Sciatic nerve (tissue), 2 donors: ENCODE measurements at places on chromosomes 1 and 21.

DNA sequence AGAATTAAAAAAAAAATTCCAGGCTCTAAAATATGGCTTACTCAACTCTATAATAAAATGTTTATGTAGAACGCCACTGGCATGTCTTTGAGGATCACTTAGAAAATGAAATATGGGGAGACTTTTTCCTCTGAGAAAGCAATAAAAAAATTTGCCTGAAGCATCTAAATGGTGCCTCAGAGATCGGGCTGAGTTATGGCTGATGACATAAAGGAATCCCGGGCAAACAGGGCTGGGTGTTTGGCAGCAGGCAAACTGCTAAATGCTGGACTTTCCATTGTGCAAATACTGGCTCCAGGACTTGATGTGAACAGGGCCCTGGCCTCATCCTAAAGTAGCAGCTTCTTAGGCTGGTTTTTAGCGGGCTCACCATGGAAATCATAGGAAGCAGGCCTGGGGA lies 44.5 kb upstream of the C1orf87 start:
- no peak for DNase-seq

DNA sequence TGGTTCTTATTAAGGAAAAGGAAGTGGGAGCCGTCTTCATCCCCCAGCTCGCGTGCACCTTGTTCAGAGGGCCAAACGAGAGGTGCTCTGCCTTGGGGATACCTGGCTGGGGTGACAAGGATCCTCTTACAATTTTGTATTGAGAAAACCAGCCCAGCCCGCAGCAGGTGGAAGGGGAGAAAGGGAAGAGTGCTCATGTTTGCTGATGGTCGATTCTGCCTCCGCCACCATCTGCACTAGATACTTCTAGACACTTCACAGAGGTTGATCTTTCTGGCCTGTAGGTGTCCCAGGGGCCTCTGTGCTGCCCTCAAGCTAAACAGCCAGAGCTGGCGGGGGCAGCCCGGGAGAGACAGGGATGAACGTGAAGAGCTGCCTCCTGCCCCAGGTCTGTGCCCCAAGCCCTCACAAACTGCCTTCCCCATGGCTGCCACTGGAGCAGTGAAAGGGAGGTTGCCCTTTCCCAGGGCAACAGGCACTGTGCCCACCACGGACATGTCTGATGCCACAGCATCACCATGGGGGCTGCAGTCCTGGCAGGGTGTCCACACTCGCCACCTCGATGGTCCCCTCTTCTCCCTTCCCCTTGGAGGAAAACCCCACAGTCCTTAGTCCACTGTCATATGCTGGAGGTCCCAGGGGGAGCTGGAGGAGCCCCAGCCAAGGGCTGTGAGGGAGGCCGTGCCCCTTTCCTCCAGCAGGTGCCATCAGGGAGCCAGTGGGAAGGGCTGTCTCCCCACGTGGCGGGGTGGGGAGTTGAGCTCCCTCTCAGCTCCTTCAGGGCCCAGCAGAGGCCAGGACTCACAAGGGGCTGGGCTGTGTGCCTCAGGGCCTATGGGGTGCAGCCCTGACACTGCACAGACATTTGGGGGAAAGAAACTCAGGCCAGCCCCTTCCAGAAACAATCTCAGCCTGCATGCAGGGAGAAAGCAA lies 8.1 kb downstream of the ADPRS start:
- DNase-seq: no peak

DNA sequence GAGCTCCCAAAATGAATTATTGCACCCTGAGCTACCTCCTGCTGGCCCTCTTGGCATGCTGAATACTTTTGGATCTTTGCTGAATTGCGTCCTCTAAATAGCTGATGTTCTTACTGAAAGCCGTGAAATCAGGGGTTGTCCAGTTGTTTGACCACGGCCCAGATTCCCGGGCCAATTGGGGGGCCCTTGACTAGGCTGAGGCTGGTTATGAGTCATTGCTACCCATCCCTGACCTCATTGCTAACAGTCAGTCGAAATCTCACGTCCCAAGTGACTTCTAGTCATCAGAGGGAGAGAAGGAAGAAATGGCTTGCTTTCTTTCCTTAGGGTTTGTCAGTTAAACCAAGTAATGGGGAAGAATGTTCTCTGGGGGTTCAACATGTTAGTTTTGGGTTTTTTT lies 37.4 kb downstream of the SMYD2 start:
- no peak for DNase-seq

DNA sequence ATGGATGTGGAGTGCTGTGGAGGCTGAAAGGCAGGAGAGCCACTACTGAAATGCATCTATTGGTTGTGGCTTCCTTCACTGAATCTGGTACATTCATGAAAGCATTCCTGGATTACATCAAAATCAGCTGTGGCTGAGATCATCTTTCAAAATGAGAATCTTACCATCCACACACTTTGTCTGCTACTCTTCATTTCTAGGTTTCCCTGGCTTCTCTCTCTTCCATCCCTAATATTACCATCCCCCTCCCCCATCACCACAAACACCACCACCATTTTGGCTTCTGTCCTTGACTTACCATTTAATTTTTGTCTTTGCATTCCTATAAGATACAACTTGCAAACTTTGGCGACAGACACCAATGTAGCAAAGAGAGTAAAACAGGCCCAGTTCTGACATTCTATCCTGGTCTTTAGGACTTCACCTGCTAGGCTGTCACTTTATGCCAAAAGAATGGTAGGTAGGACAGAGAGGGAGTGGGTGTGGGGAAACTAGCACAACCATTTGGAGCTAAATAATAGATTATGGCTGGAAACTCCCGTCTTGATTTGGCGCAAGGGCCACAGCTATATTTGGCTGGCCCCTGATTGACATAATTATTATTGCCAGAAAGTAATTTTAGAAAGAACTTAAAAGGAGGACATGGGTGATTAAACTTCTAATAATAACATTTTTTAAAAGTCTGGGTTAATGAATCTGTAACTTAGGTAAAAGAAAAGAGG lies 15.1 kb upstream of the DUSP10 start:
- DNase-seq: no peak

GRCh38 chr1:44625348-44625747 lies 48.9 kb downstream of the TMEM53 start:
- no peak for DNase-seq

GRCh38 chr1:112698366-112699310 lies 8.3 kb downstream of the RHOC start:
- DNase-seq: peak; percentile 70

- no peak for DNase-seq
Measured at GRCh38 chr1:44405798-44406736, 1.0 kb downstream of the RNF220 start.

GRCh38 chr1:106746448-106747085 lies 309.9 kb upstream of the PRMT6 start:
- no peak for DNase-seq

GRCh38 chr1:190688096-190688495 lies 210.4 kb upstream of the BRINP3 start:
- DNase-seq: no peak

DNA sequence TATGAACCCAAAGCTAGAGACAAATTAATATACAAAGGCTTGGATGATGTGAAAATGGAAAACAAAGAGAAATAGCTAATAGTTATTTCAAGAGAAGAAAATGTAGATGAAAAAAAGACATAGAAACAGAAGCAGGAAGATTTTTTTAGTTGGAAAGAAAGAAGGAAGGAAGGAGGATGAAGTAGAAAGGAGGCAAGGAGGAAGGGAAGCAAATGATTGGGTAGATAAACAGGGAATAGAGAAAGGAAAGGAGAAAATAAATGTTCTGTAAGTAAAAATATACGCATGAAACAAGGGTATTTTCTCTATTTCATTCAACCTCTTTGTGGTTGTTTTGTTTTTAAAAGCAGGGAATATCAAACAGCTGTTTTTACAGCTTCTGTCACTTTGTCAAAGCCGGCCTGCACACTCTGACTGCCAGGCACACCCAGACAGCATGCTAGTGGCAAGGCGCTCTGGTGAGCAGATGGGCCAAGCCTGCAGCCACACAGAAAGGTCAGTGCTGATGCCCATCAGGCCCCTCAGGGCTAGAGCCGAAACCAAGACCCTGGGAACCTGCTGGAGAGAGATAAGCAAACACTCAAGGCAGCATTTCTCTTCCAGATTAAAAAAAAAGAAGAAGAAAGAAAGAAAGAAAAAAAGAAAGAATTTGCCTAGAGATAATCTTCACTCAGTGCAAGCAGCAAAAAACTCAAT lies 72.9 kb upstream of the CTTNBP2NL start:
- DNase-seq: no peak

- no peak for DNase-seq
Measured at GRCh38 chr1:220908757-220909156, 29.5 kb downstream of the HLX start.

- peak; percentile 28 for DNase-seq
Measured at GRCh38 chr1:206729507-206729906, 41.1 kb upstream of the IL19 start.

DNA sequence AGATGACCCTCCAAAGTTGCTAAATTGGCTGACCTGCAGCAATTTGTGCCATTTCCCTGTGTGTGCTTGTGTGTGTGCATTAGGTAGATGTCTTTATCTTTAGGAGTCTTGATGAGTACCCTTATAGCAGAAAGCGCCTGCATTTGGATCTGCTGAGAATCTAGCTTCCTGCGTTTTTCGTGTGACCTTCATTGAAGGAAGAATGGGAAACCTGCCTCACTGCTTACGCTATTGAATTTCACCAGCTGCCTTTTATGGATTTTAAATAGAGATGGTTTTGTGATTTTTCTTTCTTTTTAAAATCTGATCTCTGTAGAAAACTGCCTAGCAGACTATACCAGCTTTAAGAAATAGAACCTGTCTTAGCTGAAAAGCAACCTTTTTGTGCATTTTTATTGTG lies 124.5 kb downstream of the CACHD1 start:
- DNase-seq: no peak

DNA sequence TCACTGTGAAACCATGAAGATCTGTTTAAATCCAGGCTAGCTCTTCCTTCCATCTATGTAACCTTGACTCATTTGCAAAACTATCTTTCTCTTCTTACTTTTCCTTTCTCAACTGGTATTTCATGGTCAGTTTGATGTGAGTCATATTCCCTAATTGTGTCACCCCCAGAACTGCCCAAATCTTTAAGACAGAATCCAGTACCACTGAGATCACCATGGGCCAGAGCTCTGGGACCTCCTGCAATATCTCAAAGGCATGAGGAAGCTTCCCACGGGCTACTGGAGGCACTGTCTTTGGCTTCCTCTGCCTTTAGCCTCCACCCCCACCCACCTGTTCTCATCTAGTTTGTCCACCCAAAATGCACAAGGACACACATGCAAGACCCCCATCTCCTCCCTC lies 274.4 kb upstream of the FMN2 start:
- no peak for DNase-seq

- DNase-seq: no peak
Measured at GRCh38 chr1:231663211-231663792, 36.7 kb downstream of the DISC1 start.

DNA sequence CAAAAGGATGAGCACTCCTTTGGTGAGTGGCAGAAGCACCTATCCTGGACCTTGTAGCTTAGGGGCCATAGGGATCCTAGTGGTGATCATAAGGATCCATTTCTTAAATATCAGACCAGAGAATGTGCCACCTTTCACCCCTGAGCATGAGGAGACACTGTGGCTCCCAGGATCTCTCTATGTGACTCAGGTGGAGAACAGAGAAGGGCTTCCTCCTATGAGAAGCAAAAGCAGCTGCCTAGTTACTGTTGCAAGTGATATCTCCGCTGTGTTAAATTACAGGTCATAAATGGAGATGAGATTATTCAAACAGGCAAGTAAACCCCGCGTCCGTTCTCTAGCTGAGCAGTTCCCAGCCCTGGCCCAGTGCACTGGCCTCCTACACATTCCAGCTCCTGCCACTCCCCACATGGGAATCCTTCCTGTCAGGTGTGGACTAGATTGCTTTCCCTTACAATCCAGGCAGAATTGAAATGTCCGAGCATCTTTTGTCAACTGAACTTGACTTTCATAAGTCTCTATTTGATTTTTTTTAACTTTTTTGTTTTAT lies 26.3 kb downstream of the CLEC20A start:
- no peak for DNase-seq

- no peak for DNase-seq
Measured at GRCh38 chr1:232393010-232393409, 236.9 kb downstream of the SIPA1L2 start.

DNA sequence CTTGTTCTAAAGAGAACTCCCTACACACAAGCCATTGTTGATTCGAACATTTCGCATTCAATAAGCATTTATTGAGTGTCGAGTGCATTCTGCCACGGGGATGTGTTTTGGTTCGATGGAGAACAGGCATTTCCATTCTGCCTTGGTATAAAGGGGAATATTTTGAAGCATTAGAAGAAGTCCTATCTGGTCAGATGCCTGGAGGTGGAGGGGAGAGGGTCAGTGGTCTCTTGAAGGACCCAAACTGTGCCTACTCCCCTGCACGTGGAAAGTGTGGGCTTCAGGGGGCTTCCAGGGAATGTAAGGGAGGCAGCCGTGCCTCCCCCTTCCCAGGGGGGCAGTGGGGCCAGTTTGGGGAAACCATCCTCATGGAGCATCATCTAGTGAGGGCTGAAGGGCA lies 8.3 kb downstream of the AJAP1 start:
- no peak for DNase-seq

DNA sequence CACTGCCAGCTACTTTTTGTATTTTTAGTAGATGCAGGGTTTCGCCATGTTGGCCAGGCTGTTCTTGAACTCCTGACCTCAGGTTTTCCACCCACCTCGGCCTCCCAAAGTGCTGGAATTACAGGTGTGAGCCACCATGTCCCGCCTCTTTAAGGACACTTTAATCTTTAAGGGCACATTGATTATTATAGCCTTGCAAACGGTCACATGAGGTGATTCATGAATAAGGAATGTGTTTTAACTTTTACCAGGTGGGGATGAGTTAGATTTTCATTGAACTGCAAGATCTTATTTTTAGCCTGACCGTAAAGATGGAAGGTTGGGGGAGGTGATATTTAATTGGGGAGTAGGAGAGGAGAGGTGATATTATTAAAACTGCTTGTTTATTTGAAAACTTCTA lies 61.9 kb downstream of the TBCE start:
- no peak for DNase-seq

DNA sequence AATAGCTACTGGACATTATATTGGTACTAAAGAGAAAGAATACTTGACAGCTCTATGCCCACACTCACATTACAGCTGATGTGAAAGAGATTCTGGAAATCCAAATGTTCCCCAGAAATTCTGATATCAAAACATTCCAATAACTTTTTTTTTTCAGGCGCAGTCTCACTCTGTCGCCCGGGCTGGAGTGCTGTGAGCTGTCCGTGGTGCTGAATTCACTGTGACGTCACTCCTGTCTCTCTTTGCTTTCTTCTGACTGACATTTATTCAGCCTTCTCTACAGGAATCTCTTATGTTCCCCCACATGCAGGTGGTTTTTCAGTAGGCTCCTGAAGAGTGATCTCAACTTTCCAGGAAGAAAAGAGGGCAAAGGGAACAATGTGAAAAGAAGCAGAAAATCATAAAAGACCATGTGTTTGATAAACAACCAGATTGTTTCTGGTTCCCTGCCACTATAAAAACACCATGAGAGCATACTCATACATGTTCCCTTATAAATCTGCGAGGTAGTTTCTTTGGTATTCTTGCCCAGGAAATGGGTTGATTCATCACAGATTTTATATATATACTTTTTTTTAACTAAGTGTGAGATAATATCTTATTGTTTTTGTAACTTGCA lies 6.2 kb downstream of the S100A7A start:
- peak; percentile 81 for DNase-seq
